ENCODE measurements at places on chromosomes 2 and 18. TPM values are rescaled to one million over a fixed set of nuclear protein-coding genes. Genes with fewer than 3 reads are reported as not detected.

The MGAT4A gene
- total RNA-seq, result 0.17 TPM

The ANKRD44 gene
- 4.0 TPM for total RNA-seq

The FBXO41 gene
- total RNA-seq, result 4.0 TPM

The TMEM247 gene
- not detected for total RNA-seq

The DSG2 gene
- total RNA-seq, result under 0.01 TPM

The FAM161A gene
- 2.3 TPM for total RNA-seq

The ANO7 gene
- 1.6 TPM for total RNA-seq

The GRB14 gene
- total RNA-seq, result 0.34 TPM

The GAD1 gene
- total RNA-seq, result 0.29 TPM

The ZNF142 gene
- total RNA-seq, result 15.0 TPM

The CHRND gene
- total RNA-seq, result 7.1 TPM

The SPATA3 gene
- total RNA-seq, result not detected

The TNFAIP6 gene
- 20.3 TPM for total RNA-seq

The ZBTB7C gene
- 0.17 TPM for total RNA-seq

The GNLY gene
- not detected for total RNA-seq

The EPB41L3 gene
- total RNA-seq, result under 0.01 TPM

The ACVR1C gene
- total RNA-seq, result 0.83 TPM

The LYG2 gene
- total RNA-seq, result not detected

The CYP27A1 gene
- total RNA-seq, result 6.1 TPM

The HEATR5B gene
- 14.0 TPM for total RNA-seq

The IL37 gene
- total RNA-seq, result not detected

The CEBPZOS gene
- 23.4 TPM for total RNA-seq

The SH3RF3 gene
- 7.4 TPM for total RNA-seq

The BUB1 gene
- 85.4 TPM for total RNA-seq

The TCF23 gene
- not detected for total RNA-seq

The RAMP1 gene
- 13.5 TPM for total RNA-seq

The IKZF2 gene
- 5.1 TPM for total RNA-seq

The KIAA2012 gene
- total RNA-seq, result not detected

The HOXD12 gene
- not detected for total RNA-seq

The CNTNAP5 gene
- total RNA-seq, result not detected

The INHBB gene
- 0.46 TPM for total RNA-seq

The NEU2 gene
- not detected for total RNA-seq

The OSBPL6 gene
- 18.1 TPM for total RNA-seq

The UPP2 gene
- total RNA-seq, result not detected

The ZNF804A gene
- total RNA-seq, result 0.29 TPM

The TEX44 gene
- not detected for total RNA-seq

The MRPL33 gene
- total RNA-seq, result 85.9 TPM

The SULT1C4 gene
- total RNA-seq, result not detected

The PXDN gene
- total RNA-seq, result 126 TPM

The PLEKHA3 gene
- total RNA-seq, result 14.9 TPM

The GKN2 gene
- total RNA-seq, result not detected
